Stimulated activated CD4-positive, alpha-beta T cell treated with anti-CD3 and anti-CD28 coated beads, Interleukin-15, amount 100 ng/mL, for 48 hours (primary cell): ENCODE measurements at places on chromosomes 16 and 17.

- DNase-seq, result no peak
Observed at GRCh38 chr17:40551879-40552768, 13.1 kb downstream of the CCR7 start.

GRCh38 chr17:70426752-70427151, 257.4 kb downstream of the KCNJ2 start:
- no peak for DNase-seq

GRCh38 chr16:70695331-70696070, 9.6 kb upstream of the MTSS2 start:
- no peak for DNase-seq

DNA sequence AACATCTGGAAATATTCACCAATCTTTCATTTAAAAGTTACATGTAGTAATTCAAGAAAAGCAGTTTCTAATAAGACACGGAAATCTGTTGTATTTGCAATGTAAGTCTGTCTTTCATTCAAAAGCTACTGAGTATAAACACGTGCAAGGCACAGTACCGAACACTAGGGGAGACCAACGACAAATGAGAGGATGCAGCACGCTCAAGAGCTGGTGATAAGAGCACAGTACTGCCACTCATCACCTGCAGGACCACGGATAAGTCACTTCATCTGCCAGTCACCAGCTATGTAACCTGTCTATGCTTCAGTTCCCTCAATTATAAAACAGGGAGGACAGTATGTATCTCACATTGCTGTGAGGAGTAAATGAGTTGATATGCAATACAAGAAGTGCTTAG, 67.1 kb downstream of the CLEC18A start:
- DNase-seq, result no peak

GRCh38 chr17:80742091-80742490, 197.5 kb downstream of the RPTOR start:
- DNase-seq, result no peak

GRCh38 chr16:46830417-46830901, 521 bp downstream of the C16orf87 start:
- peak; percentile 6 for DNase-seq

DNA sequence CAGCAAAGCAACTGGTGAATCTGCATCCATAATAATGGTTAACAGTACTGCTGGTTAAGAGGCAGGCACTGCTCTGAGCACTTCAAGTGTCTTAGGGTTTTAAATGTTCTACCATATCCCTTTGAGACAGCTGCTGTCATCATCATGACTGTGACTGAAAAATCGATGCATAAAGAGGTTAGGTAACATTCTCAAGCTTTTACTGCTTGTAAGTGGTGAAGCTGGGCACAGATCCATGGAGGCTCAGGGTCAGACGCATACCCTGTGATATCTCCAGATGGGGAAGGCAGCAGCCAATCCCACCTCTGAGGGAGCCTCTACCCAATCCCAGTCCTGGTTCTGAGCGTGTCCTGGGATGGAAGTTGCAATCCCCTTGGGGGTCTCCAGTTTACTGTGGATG, 57.6 kb upstream of the SOX9 start:
- no peak for DNase-seq

- DNase-seq, result no peak
Observed at GRCh38 chr16:57304169-57305061, 19.9 kb upstream of the PLLP start.

DNA sequence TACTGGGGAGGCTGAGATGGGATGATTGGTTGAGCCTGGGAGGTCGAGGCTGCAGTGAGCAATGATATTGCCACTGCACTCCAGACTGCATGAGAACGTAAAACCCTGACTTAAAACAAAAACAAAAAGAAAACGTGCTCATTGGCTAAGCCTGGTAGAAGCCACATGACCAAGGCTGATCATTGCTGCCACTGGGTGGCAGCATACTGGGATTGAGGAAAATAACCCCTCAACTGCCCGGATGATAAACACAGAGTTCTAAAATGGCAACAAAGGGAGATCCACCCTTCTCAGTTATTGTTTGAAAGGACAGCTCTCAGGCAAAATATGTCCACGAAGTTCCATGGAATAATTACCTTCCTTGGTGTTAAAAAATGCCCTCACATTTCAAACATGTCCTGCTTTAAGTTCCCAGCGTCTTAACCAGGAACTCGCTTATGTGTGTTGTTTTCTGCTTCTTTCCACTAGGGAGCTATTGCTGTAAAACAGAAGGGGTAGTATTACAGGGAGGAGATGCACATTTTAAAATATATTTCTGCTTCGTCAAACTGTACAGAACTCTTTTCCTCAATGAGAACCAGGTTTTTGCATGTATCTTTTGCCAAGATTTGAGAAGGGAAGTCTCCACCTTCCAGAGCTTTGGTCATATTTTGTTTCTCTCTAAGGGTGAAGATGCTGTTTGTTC, 675.3 kb downstream of the MAF start:
- DNase-seq, result peak; percentile 40

DNA sequence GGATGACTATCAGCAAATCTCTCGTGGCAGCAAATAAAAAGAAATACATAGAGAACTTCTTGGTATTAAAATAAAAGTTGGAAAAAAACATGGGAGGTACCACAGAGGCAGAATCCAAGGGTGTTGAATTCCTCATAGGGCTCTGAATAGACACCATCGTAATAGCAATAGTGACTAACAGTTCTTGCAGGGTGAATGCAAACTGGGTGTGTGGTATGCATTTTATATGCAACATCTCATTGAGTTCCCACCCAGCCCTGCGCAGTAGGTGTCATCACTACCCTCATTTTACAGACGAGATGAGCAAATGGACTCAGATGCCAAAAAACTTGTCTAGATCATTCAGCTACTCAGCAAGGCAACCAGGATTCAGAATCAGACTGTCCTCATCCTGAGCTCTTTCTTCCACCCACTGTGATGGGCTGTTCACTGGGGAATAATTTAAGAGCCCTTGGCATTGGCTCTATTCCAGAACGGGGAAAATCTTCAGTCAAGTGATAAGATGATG, 354.6 kb upstream of the CDH11 start:
- DNase-seq, result no peak

GRCh38 chr16:2476345-2476720, 1.4 kb downstream of the TBC1D24 start:
- DNase-seq, result no peak

GRCh38 chr17:7423679-7424078, 1.7 kb upstream of the SPEM2 start:
- no peak for DNase-seq

DNA sequence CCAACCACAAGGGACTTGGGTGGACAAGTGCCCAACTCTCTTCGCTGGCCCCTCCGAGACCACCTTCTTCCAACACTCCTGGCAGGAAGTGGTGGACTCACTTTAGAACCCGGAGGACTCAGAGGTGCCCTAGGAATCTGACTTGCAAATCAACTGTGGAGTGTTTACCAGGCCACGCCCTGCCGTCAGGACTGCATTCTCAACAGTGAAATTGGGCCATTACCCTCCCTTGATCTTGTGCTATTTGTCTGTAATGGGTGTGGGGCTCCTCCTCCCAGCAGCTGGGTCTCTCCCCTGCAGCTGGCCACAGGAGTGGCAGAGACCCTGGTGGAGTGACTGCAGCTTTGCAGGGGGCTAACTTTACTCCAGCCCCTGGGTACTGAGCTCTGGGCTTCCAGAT, 212.2 kb upstream of the RPL38 start:
- DNase-seq, result no peak

DNA sequence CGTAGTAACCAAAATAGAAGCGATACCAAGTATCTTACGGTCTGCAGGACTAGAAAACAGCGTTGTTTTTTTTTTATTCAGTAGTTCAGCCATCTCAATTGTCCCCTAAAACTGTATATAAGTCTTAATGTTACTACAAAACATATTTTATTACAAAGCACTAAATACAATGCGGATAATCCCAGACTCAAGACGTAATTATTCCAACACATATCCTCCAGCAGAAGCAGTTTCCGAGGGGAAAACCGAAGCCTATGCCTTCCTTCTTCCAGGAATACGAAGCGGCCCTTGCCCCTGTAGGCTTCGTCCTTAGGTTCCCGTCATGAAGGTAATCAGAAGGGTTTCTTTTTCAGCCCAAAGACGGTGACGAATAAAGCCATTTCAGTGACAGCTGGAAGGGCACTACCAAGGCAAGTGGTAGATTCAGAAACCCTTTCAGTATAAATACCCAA, 2.3 kb downstream of the TMEM107 start:
- no peak for DNase-seq

GRCh38 chr16:2006317-2006716, 3.3 kb downstream of the ZNF598 start:
- DNase-seq, result no peak

GRCh38 chr16:57764341-57765159, 29.0 kb downstream of the KATNB1 start:
- DNase-seq, result peak; percentile 28

DNA sequence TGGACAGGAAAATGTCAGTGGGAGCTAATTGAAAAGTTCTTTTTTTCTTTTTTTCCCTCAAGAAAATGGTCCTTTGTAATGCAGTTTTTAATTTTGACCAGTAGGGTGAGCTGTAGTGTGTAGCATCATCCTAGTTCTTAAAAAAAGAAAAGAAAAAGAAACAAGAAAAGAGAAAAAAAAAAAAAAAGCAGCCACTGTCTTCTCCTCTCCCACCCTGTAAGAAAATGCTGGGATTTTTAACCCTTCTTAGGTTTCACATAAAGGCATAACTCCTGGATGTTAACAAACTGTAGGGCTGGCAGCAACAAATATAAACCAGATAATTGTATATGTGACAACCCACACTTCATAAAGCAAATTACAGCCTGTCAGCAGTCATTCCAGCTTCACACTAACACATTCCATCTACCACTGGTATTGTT, 78.1 kb downstream of the SKAP1 start:
- DNase-seq, result no peak

GRCh38 chr17:4541328-4542002, 13.7 kb downstream of the MYBBP1A start:
- DNase-seq, result no peak

DNA sequence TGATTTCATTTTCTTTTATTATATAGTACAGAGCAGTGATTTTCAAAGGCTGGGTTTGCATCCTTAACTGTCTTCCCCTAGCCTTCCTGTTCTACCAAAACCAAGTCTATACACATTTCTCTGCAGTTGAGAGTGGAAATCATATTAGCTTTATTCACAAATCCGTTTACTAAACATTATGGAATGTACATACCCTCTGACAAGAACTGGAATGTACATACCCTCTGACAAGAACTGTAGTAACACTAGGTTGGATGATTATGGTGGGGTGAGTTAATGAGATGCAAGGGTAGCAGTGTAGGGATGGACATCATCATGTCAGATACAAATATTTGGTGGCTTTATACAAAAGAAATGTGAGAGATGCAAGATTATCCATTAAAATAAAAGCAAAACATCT, 154.8 kb downstream of the CYB561 start:
- no peak for DNase-seq

GRCh38 chr16:77579351-77579891, 142.9 kb upstream of the NUDT7 start:
- no peak for DNase-seq

GRCh38 chr17:7803981-7804380, 30.0 kb upstream of the KDM6B start:
- no peak for DNase-seq

GRCh38 chr17:179066-179432, 2.4 kb downstream of the DOC2B start:
- DNase-seq, result no peak

DNA sequence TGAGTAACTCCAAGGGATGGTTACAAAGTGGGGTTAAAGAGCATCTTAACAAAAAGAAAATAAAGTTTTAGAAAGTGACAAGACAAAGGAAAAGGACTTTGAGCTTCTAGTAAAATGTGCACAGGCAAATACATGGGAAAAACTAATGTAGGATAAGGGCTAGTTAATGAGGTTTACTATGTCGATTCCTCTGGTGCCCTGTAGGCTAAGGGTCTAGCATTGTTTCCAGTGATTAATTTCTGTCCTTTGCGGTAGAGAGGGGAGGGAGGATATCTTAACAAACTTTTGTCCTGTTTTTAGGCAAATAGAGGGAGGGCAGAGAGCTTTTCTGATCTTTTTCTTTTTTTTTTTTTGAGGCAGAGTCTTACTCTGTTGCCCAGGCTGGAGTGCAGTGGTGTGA, 96.6 kb upstream of the SIAH1 start:
- DNase-seq, result no peak

DNA sequence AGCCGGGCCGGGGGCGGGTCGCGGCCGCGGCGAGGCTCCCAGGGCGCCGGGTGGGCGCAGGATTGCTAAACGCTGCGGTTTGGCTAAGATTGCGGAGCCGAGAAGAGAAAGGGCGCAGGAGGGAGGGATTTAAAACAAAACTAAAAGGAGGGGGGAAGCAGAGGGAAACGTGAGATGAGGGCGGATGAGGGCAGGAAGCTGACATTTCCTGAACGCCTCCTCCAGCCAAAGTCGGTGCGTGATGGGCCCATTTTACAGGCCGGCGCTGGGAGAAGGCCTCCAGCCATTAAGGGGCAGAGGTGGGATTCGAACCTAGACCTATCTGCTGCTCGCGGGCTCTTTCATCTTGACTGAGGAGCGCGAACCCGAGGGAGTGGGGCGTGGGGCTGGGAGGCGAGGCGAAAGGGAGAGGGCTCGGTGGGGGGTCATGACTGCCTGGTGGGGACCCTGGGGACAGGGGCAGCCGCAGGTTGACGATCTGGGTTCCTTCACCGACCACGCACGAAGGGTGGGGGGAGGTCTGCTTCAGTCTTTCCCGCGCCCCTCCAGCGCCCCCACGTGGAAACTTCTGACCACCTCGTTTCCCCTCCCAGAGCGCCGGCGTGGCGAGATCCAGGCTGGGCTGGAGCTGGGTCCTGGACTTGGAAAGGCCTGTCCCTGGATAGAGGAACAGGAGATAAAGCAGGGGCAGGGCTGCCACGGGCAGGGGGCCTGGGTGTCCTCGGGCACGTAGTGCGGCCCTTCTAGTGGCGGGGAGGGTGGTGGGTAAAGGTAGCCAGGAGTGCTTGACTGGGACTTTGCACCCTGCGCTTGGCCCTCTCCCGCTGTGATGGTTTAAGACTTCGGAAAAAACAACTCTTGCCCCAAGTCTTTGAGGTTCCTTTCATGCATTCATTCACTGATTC, 3.8 kb upstream of the TAC4 start:
- DNase-seq, result peak; percentile 60

DNA sequence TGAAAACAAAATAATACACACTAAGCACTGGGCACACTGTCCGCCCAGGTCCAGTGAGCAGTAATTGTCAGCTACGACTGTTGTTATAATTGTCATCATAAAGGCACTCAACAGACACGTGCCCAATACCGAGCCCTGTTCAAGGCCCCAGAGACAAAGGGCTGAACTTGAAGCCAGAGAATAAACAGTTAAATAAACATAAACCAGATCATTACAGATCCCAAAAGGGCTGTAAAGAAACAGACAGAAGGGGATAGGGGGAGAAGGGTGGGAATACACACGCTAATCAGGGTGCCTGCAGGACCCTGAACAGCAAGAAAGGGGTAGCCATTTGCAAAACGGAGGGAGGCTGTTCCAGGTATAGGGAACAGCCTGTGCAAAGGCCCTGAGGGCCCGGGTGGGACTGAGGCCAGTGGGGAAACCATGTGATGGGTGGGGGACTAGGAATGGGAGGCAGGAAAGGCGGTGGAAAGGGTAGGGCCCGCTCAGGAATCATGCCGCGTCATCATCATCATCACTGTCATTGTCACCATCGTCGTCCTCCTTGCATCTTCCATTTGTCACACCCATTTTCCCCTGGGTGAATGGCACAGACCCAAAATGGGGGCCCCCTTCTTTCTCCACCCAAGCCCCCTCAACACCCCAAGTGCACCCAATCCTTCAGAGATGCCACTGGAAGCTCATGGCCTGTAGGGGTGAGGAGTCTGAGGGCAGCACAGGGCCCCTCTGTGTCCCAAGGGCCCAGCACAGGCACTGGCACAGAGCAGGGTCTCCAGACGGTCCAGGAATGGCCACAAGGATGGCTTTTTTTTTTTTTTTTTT, 6.3 kb downstream of the CARHSP1 start:
- DNase-seq, result no peak

- DNase-seq, result no peak
Observed at GRCh38 chr16:27644165-27644564, 94.2 kb downstream of the KATNIP start.
